ENCODE measurements at places on chromosomes 6 and 20.

DNA sequence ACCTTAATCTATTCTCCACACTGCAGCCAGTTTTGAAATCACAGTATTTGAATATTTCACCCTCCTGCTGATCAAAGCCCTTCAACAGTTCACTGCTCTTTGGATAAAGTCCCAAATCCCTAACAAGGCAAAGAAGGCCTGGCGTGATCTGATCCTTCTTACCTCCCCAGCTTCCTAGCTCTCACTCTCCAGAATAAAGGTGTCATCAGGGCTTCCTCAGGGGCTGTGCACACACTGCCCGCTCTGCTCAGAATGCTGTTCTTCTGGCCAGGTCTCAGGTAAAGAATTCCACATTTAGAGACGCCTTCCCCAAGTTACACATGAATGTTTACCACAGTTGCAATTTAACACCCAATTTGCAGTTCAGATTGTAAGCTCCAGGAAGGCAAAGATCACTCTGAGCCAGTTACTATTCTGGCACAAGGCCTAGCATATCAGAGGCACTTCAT, 58.9 kb upstream of the MCM9 start:
- no peak for DNase-seq

GRCh38 chr20:44747166-44748004, 1.7 kb downstream of the KCNK15 start:
- DNase-seq = peak; percentile 60

DNA sequence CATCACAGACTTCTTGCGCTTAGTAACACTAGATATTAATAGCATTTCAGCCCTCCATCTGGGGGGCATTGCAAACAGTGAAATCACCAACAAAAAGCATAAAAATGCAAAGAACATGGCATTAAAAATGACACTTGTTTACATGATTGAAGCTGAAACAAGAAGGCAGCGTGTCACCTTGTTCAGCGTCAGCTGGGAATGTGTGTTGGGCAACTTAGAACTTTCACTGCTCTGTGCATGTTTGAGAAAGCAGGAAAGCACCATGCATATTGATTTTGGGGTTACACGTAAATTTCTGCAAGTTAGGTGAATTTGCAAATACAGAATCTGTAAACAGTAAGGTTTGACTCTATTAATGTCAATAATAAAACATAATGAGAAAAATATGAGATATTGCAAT, 162.9 kb downstream of the SOX4 start:
- DNase-seq = no peak

- no peak for DNase-seq
These were observed 116.0 kb upstream of the MRPS10 start for GRCh38 chr6:42333612-42334011.

DNA sequence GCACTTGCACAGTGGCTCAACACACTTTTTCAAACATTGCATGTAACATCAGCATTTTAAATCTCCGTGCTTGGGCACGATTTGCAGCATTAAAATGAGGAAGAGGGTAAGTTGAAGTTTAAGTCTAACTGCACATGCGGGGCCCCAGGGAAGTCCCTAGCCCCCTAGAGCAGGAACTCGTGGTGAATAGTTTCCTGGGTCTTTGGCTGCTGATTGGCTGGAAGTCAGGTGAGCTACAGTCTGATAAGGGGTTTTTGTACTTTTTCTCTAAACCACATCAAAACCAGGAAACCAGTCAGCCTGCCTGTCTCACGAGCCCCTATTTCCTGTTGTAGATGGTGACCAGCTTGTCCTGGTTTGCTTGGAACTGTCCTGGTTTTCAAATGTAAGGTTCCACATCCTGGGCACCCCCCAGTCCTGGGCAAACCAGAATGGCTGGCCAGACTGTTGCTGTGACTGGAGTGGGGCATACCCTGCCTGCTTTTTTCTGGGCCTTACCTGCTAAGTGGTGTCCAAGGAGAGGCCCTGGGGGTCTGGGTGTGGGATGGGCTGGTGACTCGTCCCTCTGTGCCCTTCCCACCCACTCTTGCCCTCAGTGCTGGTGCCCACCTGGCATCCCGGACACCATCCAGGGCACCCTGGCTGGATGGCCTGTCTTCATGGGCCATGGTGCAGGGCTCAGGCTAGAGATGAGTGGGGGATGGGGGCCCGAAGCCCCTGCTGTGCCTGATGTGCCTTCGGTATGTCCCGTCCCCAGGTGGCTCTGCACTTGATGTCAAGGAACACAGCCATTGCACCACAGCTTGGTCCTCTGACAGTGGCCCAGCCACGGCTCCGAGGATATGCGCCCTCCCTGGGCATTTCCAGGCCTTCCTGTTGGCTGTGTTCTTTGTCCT, 31.8 kb downstream of the SUN5 start:
- no peak for DNase-seq

DNA sequence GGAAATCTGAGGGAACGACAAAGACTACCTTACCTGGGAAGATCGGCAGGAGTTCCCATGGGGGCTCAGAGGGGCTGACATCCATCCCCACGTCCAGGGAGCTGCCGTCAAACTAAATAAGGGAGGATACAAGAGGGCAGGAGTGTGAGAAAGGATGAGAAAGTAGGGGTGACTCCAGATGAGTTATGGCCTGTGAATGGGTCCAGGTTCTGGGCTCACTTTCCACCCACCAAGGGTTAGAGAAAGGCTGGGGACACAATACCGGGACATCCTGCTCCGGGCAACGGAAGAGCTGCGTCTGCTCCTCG, 683 bp downstream of the ATF6B start:
- DNase-seq = no peak

DNA sequence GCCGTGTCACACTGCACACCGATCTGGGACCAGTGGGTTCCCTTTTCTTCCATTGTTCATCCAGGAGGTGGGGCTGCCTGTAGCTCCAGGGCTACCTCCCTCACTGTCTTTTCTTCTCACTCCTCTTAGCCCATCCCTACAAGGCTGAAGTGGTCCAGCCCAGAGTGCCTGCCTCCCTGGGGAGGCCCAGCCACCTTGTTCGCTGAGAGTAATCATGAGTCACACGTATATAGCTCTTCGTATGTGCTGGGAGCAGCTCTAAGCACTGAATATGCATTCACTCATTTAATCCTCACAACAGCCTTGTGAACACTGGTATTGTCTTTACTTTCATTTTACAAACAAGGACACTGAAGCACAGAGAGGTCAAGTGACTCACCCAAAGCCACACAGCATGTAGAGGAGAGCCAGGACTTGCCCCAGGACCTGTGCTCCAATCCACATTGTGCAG, 14.7 kb upstream of the CCDC167 start:
- peak; percentile 28 for DNase-seq

- no peak for DNase-seq
These were observed 106.6 kb downstream of the RNASET2 start for GRCh38 chr6:166849749-166850183.

DNA sequence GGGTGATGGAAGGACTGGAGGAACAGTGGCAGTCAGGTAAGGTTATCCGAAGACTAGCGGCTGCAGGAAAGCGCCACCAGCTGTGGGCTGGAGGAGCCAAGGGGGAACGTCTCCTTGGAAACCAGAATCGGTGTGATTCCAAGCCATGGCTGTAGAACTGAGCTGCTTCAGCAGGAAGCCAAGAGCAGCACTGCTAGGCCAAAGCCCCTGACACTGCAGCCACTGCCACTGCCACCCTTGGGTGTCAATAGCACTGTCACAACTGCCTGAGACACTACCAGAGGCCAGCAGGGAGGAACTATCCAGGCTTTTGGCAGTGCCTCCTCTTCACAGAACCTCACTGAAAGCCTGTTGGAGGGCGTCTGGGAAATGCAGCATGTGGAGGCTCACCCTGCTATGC, 289.6 kb upstream of the SUPT3H start:
- DNase-seq = no peak

GRCh38 chr6:143397227-143398222, 53.0 kb downstream of the ADAT2 start:
- DNase-seq = peak; percentile 21

DNA sequence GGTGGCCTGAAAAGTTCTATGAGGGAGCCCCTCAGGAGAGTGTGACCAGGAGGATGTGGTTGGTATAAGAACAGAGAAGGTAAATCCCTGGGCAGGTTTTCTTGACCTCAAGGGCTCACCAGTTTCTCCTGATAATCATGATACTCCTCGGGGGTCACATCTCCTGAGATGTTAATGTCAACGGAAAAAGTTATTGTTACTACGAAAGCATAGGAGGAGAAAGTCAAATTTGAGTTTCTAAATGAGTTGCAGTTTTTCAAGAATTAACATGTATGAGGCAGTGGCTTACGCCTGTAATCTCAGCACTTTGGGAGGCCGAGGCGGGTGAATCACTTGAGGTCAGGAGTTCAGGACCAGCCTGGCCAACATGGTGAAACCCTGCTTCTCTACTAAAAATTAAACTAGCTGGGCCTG, 23.4 kb downstream of the MGME1 start:
- no peak for DNase-seq

DNA sequence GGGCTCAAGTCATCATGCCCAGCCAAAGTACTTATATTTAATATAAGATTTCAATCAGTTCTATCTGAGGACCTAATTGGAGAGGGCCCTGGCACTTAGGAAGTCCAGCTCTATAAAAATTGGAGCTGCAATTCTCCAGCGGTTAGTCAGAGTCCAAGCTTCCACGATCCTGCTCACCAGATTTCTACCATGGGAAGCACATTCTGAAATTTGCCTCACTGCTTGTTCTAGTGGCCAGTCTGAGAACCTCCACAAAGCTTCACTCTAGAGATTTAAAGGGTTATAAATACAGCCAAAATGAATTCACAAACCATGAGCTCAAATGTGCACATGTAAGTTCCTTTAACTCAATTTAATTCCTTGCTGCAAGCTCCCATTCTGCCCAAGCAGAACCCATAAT, 33.5 kb downstream of the PNLDC1 start:
- DNase-seq = no peak

DNA sequence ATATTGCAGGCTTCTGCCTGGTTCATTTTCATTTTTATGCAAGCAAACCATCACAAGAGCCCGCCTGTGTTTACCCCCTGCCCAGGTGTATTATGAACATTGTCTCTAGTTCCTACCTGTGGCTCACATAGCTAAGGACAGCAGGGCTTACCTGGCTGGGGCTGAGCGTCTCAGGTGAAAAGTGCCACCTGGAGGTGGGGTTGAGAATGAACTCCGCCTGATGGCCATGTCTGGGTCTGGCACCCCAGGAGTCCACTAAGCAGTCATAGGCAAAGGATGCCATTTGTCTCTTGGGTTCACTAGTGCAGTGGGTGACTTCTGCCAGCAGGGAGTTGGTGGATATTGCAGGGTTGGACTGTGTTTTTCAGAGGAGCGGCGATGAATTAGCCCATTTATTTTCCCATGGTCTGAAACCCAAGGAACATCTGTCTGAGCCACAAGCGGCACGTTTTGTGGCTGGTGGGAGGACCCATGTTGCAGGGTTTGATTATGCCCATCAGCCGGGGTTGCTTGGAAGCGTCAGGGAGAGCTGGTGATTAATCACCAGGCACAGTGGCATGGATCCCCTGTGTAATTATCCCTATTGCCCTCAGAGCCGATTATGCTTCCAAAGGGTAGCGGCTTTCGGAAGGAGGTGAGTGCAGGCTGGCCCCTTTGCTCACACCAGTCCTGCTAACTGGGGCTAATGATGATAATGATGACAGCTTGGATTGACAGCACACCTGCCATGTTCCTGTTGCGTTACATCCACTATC, 92.1 kb downstream of the CDH26 start:
- no peak for DNase-seq

DNA sequence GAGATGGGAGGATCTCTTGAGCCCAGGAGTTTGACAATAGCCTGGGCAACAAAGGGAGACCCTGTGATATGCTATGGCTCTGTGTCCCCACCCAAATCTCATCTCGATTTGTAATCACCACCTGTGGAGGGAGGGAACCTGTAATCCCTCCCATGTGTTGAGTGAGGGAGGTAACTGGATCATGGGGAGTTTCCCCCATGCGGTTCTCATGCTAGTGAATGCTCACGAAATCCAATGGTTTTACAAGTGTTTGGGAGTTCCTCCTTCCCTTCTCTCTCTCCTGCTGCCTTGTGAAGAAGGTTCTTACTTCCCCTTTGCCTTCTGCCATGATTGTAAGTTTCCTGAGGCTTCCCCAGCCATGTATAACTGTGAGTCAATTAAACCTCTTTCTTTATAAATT, 3.4 kb downstream of the NUDT3 start:
- no peak for DNase-seq

- DNase-seq = no peak
These were observed 60.4 kb downstream of the SULF2 start for GRCh38 chr20:47724910-47725247.

DNA sequence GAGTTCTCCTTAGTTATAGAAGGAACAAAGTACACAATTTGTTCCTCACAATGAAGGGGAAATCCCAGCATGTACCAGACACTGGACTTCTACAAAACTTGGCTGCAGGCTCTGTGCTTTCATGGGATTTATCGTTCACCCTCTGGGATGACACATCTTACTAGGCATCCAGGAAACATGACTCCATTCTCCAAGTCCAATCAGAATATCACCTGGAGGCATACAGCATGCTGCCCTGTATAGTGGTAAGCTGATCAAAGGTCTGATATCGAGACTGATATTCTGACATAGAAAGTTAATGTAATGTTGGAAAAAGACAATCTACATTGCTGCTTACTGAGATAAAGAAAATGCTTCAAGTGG, 6.7 kb downstream of the RWDD2A start:
- no peak for DNase-seq

GRCh38 chr6:158849899-158850806, 31.0 kb upstream of the EZR start:
- DNase-seq = peak; percentile 91

DNA sequence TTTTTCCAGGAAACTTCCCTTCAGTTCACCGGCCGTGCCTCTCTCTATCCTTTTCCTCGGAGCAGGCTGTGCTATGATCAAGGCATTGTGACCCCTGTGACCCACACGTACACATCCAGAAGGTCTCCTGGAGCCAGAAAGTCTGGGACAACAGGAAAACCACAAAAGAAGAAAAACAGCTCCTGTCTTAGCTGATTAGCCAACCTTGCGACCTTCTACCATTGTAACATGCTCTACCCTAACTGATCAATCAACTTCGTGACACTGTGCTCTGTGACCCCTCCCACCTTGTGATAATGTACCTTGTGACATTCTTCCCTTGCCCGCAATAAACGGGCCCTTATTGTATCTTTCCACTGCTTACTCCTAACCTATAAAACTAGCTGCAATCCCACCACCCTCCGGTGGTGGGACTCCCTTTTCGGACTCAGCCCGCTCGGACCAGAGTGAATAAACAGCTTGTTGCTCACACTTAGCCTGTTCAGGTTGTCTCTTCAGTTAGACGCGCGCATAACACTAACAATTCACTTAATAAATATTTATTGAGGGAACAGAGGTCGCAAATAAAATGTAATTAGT, 24.2 kb downstream of the ZNF311 start:
- peak; percentile 79 for DNase-seq

Data from fibroblast of lung (primary cell).